ENCODE measurements at places on chromosomes 3 and 15.

GRCh38 chr3:43379343-43379742 lies 93.0 kb downstream of the SNRK start:
- no peak for DNase-seq

- no peak for DNase-seq
These were observed 132.8 kb upstream of the NPHP3 start for GRCh38 chr3:132854856-132855535.

DNA sequence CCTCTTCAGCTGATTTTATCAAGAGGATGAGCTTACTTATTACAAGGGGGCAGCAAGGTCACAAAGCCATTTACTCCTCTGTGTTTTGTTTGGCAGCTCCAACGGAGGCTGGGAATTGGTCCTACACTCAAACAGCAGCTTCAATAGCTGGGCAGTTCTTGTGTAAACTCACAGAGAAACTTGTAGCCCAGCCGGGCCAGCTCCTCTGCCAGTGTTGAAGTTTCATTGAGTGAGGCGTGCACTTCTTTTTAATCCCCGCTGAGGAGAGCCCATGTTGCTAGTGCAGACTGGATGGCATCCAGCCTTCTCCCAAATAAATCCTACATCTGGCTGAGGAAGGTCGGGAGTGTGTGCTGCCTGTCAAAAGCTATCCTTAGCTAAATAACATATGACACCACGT lies 59.5 kb downstream of the BFSP2 start:
- no peak for DNase-seq

DNA sequence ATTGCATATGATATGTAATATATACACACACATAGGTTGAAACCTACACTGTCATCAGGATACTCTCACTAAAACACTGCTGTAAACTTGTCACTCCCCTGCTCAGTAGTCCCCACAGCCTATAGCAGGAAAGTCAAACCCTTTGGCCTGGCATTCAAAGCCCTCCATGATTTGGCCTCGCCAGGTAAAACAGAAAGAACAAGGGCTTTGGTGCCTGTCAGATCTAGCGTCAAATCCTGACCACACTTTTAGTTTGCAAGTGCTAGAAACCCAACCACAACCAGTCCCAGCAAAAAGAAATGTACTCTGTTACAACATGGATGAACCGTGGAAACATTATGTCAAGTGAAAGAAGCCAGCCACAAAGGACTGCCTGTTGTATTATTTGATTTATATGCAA lies 11.4 kb downstream of the CRABP1 start:
- DNase-seq = no peak

GRCh38 chr3:63976161-63976871 lies 47.0 kb downstream of the PSMD6 start:
- DNase-seq = no peak

GRCh38 chr3:66537735-66538134 lies 36.9 kb upstream of the LRIG1 start:
- no peak for DNase-seq

GRCh38 chr3:71104556-71104955 lies 479.0 kb downstream of the FOXP1 start:
- no peak for DNase-seq

DNA sequence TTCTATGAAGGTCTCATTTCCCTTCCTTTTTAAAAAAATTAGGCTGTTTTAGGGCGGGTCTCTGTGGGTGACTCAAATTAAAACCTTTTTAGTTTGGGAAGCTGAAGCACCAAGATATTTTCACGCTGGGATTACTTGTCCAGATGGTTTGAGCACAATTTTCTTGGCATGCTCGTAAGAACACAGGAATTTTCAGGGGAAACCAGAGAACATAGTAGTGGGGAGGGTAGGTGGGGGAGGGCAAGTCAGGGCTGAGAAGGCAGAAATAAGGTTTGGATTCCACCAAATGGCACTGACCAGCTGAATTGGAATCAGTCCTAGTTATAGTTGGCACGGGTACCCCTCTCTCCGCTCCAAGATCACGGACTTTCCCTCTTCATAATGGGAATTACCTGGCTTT lies 97.3 kb upstream of the LRIG1 start:
- no peak for DNase-seq

GRCh38 chr15:73826711-73827251 lies 46.6 kb upstream of the TBC1D21 start:
- no peak for DNase-seq

GRCh38 chr3:118977671-118978392 lies 56.8 kb downstream of the IGSF11 start:
- no peak for DNase-seq

- DNase-seq = no peak
These were observed 44.8 kb upstream of the GNB5 start for GRCh38 chr15:52236013-52236412.

DNA sequence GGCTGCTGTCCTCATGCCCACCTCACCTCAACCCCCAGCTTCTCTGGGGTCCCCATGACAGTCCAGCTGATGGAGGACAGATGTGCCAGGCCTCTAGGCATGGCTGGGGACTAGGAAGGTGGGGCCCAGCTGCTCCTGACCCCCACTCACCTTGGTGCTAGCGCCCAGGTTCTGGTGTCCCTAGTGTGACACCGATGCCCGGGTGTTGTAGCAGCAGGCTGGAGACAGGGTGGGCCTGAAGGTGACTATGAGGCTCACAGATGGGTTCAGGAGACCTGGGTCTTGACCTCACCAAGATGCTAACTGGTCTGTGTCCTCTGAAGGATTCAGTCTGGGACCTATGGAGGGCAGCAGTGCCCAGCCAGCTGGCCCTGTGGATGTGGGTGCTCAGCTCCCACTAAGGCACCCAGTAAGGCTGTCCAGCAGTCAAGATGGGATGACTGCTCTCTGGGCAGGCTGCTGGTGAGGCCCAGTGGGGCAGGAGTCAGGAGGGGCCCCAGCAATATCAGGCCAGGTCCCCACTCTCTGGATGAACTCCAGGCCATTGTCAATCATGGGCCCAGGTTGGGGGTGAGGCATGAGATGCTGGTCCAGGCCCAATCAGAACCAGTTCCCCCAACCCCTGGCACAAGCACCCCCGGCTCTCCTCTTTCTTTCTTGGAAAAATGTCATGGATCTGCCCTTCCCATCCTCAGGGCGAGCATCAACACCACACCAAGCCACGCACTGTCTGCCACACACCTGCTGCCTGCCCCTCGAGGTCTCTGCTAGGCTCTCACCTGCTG lies 33.0 kb downstream of the ALDH1L1 start:
- no peak for DNase-seq

DNA sequence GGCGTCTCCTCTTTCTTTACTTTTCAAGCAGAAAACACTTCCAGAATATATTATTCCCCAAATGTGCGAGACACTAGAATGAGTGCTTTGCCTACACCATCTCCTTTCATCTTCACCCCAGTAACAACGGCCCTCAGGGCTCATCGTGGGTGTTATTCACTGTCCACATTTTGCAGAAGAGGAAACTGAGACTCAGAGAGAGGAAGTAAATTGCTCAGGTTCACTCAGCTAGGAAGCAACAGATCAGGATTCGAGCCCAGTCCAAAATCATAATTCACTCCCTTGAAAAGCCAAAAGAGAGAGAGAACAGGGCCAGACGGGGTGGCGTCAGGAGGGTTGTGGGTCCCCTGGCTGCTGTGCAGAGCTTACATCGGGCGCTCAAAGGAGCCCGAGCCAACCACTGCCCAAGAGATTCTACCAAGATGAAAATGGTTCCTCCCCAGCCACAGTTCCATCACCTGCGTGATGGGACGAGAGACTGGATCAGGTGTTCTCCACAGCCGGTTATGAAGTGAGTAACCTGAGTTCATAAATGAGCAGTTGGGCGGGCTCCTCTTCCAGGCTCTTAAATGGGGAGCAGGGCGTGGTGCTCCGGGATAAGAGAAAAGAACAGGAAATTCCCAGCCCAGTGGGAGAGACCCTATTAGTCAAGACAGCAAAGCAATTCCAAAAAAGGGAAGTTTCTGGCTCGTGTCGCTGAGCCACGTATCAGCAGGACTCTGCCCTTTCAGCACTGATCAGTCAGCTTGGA lies 48.6 kb upstream of the FLNB start:
- no peak for DNase-seq

DNA sequence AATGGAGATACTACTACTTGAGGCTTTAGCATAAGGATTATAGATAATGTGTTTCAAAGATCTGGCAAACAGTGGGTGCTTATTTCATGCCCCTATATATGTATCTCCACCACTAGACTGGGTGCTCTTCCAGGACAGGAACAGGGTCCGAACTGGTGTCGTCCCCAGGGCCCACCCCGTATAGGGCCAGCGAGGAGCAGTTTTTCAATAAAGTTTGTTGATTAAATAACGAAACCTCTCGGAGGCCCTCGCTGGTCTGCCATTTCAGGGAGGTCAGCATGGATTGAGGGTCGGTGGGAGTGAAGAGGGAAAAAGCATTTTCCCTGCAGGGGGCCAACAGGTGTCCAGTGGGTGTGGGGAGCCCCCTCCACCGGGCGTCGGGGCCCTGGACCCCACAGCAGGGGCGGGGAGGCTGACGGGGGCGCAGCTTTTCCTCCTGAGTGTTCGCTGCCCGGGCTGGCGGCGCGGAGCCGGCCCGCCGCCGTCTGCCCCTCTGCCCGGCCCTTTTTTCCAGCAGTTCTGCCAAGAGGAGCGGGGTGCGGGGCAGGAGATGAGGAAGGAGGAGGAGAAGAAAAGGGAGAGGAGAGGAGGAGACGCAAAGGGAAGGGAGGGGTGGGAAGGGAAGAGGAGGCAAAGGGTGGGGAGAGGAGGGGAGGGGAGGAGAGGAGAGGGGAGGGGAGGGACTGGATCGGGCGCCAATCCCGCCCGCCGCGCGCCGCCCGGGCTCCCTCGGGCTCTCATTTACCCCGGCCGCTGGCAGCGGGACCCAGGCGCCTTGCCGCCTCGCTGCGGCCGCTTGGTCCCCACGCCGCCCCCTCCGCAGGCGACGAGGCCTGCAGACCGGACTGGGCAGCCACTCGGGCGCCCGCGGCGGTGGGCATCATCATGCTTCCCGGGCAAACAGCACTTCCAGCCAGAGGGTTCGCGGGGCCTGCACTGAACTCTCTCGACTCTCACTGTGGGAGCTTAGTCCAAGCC lies 66.3 kb downstream of the ISG20 start:
- DNase-seq = no peak

DNA sequence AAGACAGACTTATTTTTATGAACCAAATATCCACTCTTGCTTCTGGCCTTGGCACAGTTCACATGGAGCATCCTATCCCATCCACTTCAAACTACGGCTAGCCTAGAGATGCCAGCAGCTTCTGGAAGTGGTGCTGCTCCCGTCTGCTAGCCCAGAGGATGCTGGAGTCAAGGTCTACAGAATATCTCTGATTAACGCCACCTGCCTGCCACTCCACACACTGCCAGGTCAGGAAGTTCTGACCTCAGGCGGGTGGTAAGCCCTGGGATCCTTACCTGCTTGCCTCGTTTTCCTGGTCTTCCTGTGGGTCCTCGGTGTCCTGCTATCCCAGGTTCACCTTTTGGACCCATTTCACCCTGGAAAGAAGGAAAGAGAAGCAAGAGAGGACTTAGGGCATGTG lies 42.9 kb downstream of the EAF1 start:
- no peak for DNase-seq

DNA sequence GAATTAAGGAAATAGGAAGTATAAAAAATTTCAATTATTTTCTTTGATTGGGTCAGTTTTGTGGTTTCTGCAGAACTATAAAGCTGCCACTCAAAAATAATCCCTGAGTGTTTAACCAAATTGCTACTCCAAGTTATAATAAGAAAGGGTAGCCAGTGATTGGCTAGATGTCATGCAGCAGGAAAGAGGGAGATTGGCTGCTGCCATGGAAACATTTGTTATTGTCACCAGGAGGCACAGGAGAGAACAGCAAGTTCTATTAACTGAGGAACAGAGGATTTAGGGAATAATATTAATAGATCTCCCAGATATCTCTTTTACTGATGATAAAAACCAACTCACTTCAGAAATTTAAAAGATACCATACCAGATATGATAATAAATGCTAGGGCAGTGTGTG lies 42.6 kb downstream of the CLDN1 start:
- DNase-seq = no peak

DNA sequence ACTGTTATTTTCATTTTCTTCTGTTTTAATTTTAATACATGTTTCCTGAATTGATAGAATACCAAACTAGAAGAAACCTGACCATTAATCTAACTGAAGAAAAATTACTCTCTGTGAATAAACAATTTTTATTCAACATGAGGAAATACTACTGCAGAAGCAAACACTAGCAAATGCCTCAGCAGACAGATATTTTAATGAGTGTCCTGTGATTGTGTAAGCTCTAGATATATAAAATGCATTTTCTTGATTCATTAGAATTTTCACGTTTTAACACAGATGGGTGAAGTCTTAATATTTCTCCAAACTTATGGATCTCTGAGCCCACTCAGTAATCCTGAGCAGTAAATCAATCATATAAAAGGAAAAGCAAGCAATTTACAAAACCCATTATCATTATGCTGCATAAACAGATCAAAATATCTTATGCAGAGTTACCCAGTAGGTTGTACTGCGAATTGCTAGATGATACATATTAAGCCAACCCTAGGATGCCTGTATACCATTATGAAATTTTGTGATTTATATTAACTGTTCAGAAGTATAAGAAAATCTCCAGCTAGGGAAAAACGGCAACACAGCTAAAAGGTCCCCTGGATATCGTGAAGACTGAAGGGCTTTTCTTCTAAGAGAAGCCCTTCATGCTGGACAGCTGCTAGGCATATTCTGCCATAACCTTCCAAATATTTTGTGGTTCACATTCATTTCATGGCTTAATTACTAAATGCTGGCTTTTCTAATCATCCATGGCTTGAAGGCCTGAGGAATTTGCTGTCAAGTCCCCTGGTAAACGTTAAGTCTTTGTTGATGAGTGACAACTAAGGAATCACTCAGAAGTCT lies 157.7 kb upstream of the TGFBR2 start:
- DNase-seq = no peak

- DNase-seq = no peak
These were observed 7.0 kb upstream of the HAPLN3 start for GRCh38 chr15:88902221-88902835.

DNA sequence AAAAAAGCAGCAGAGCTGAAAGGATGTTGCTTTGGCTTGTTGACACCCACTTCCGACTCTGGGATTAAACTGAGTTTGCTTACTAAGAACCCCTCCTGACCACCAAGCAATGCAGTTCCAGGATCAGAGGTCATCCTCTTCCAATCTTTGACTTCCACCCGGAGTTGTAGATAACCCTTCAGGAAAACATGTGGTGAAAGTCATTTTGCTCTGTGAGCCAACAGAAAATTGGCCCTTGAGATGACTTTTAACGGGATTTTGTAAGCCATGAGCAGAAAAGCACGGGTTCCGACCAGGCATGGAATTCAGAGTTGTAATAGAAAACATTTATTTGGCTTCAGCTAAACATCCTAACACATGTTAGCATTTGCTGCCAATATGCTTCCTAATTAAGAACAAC lies 171.6 kb upstream of the NR2F2 start:
- no peak for DNase-seq

GRCh38 chr3:82643948-82644347 lies 882.5 kb upstream of the GBE1 start:
- DNase-seq = no peak

- DNase-seq = no peak
These were observed 46.8 kb downstream of the PCCB start for GRCh38 chr3:136296960-136297359.

DNA sequence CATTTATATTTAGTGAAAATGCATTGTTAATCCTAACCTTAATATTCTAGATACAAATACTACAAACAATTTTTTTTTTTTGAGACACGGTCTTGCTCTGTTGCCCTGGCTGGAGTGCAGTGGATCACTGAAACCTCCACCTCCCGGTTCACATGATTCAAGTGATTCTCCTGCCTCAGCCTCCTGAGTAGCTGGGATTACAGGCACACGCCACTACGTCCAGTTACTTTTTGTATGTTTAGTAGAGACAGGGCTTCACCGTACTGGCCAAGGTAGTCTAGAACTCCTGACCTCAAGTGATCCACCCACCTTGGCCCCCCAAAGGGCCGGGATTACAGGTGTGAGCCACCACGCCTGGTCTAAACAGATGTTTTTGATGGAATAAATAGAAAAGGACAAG lies 361.5 kb upstream of the NECTIN3 start:
- DNase-seq = no peak
